ENCODE measurements at places on chromosomes 12 and 14.

DNA sequence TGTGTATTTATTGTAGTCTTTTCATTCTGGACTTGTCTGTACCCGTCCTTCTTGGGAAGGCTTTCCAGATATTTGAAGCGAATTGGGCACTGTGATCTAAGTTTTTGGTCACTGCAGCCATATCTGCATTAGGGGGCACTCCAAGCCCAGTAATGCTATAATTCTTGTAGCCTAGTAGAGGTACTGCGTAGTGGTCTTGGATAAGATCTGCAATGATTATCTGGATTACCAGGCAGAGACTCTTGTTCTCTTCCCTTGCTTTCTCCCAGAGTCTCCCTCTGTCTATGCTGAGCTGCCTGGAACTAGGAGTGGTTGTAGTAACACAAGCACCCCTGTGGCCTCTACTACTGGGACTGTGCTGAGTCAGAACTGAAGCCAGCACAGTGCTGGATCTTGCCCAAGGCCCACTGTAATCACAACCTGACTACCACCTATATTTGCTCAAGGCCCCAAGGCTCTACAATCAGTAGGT, 30.0 kb downstream of the SLC38A2 start:
- DNase-seq, result peak; percentile 15

- DNase-seq, result no peak
Observed at GRCh38 chr14:22510527-22511110, 78.4 kb downstream of the DAD1 start.

GRCh38 chr12:66863276-66863675, 184.4 kb upstream of the GRIP1 start:
- DNase-seq, result no peak

GRCh38 chr12:3046441-3047200, 30.6 kb upstream of the TSPAN9 start:
- no peak for DNase-seq

DNA sequence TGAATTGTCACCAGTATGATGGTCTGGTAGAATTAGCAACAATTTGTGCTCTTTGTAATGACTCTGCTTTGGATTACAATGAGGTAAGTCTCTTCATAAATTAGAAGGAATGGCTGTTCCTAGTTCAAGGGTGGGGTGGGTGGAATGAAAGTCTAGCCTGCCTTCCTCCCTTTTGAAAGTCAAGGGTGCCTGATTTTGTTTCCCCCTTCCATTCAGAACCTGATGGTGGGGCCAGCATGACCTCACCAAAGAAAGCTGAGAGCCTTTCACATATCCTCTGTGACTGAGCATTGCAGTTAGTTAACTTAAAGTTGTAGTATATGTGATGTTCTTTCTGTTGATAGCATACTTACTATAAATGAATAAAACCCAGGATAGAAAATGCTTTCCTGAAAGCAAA, 52.2 kb downstream of the ATP2A2 start:
- no peak for DNase-seq

DNA sequence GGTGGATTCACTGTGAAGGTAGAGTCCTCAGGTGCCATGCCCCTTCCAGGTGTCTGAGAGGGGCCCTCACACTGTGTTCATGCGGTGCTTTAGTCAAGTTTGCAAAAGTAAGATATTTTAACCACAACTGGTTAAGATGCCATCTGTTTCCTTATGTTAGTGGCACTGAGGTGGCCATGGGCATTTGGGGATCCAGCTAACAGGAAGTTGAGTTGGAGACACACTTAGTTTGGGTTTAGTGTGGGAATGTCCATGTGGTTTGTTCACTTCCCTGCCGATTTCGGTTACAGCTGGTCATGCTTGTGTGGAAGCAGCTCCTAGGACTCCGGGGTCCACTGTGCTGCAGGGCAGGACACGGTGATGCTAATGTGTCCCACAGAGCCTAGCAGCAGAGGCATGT, 17.3 kb upstream of the ABHD12B start:
- no peak for DNase-seq

DNA sequence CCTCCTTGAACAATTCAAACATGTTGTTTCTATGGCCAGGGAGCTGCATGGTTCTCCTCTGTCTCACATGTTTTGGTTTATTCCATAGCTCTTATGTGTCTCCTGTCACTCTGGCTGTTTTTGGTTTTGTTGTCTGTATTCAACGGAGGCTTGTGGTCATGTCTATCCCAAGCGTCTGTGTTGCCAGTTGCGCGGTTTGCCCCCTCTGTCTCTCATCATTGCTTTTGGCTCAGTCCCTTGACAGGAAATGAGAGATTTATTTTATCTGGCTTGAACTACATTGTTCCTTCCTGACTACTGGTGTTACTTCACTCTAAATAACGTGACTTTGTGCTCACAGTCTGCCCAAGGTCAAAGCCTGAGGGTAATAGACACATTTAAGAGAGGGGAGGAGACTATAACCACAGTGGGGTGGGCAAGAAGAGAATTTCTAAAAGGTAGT, 96.4 kb upstream of the SOX5 start:
- DNase-seq, result no peak

GRCh38 chr12:68476794-68477193, 133.9 kb upstream of the RAP1B start:
- DNase-seq, result no peak

GRCh38 chr14:56129092-56129491, 10.9 kb downstream of the PELI2 start:
- DNase-seq, result no peak

DNA sequence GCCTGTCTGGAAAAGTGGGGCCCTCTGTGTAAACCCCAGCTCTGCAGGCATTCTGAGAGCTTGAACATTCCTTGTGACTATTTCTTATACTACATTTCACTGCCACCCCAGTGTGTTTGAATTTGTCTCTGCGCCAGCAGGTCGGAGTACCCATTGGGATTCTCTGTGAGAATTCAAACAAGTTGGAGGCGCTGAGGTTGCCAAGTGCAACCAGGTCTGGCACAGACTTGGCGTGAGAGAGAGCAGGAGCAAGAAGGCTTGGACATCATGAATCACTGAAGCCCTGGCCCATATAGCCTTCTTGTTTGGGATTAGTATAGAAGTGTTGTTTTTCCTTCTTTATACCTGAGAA, 33.0 kb upstream of the ATP2A2 start:
- DNase-seq, result no peak

DNA sequence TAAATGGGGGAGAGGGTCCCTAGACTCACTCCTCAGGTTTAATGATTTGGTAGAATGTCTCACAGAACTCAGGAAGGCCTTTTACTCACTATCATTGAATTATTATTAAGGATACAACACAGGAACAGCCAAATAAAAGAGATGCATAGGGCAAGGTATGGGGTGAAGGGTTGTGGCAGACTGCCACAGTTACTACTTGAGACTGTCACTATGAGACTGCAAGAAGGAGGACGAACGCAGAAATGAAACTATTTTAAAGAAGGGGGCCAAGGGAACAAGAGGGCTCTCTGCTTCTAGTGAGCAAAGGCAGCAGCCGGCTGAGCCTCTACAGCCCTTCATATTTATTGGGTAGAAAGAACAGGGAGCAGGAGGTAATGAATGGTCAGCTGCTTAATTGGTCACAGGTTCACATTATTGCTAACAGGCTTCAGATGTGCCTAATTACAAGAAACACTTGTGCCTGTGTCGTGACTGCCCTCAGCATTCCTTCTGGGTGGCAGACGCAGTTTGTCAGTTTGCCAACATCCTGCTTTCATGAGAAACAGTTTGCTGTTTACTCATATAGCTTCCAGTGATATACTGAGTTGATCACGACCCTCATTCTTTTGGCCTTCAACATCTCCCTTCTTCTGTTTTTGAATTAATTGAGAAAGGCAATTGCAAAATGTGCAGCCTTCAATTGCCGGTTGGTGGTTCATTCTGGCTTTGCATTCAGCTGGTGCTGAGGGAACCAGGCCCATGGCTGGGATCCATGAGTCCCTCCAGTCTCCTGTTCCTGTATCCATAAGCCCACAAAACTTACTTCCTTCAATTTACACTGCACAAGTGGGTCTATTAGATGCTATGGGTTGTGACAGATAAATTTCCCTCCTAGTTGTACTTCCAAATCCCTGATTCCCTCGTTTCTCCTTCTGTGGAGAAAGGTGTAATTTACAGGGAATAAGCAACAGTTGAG, 82.8 kb upstream of the PLEKHG7 start:
- no peak for DNase-seq

- no peak for DNase-seq
Observed at GRCh38 chr12:23758608-23759007, 190.9 kb downstream of the SOX5 start.

- DNase-seq, result no peak
Observed at GRCh38 chr14:105702275-105702817, 176.0 kb downstream of the TMEM121 start.

GRCh38 chr12:12954878-12955625, 3.1 kb upstream of the GPRC5D start:
- no peak for DNase-seq

DNA sequence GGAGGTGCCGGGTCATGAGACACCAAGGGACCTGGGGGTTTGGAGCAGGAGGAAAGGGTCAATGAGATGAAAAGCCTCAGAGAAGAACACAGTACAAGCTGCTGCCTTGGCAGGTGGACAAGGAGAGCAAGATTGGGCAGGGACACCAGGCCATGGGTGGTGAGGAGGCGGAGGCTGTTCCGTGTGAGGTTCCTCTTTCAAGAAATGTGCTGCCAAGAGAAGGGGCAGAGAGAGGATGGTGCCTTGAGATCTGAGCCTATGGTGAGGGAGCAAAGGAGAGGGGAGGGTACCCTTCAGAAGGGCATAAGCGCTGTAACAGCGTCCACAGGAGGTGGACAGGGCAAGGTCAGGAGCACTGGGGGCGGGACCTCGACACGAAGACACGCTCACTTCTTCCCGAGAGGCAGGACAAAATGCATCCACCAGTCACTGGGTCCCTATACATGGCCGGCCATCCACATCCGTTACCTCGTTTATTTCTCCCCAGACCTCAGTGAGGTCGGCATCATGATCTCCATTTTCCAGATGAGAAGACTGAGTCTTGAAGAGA, 100.2 kb downstream of the B4GALNT3 start:
- no peak for DNase-seq

- DNase-seq, result no peak
Observed at GRCh38 chr12:103793046-103793445, 48.0 kb downstream of the NT5DC3 start.

- DNase-seq, result no peak
Observed at GRCh38 chr14:57508756-57509155, 15.1 kb upstream of the CCDC198 start.

- DNase-seq, result no peak
Observed at GRCh38 chr14:80325688-80326087, 114.4 kb upstream of the DIO2 start.

Measured in central memory CD8-positive, alpha-beta T cell (primary cell).